ENCODE measurements at places on chromosomes 5 and 9.

DNA sequence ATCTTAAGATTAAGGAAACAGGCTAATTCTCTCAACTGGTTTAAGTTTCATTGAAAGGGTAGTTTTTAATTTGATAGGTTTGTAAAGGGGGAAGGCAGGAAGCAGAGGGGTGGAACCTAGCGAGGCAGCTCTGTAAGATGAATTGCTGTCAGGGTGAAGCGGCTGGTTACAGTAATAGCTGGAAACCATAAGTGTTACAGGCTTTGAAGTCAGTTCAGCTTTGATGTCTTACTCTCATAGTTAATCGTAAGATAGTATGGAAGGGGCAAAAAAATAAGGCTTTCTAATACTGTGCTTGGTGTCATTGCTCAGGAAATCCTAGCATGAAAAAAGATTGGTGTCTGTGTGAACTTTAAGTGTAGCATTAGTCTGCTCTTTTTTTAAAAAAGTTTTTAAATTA is 20.3 kb downstream of the POU5F2 start:
- no peak for DNase-seq

DNA sequence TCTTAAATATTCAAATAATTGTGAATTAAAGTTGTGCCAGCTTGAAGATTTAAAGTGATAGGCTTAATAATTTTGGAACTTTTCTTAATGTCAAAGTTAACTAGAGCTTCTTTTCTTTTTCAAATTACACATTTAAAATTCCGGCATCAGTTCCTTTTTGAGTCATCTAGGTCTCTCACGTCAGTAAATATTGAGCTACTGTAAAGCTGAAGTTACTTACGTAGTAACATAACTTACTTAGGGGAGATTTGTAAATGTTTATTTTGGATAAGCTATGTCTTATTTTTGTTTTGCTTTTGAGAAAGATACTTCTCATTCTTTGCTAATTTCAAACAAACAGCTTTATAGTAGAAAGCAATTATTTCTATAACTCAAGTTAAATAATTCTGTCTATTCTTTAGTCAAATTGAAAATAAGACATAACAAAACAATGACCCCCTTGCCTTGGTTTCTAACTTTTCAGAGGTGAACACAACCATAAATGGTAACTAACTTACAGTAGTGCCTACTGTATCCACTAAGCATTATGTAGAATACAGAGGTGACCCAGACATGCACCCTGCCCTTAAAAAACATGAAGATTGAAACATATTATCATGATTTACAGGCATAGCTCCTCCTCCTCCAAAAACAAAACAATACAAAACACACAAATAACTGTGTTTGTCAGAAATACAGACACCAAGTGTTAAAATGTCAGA is 29.8 kb downstream of the CD274 start:
- no peak for DNase-seq

- no peak for DNase-seq
Measured at GRCh38 chr5:152271420-152271819, 133.7 kb downstream of the NMUR2 start.

DNA sequence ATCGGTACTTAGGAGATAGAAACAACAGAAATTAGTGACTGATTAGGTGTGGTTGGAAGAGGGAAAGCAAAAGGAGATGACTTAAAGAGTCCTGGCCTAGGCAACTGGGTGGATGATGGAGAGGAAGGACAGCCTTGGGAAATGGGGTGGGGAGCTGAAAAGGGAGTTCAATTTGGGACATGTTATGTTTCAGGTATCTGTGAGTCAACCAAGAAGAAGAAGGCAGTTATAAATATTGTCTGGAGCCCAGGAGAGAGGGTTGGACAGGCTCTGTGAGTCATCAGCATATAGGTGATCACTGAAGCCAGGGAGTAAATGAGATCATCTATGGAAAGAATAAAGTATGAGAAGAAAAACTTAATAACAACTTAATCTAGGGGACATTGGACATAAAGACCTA is 357.7 kb downstream of the NPR3 start:
- no peak for DNase-seq

- no peak for DNase-seq
Measured at GRCh38 chr9:87713278-87713987, 12.5 kb upstream of the CTSL start.

GRCh38 chr5:15117688-15118087 is 246.1 kb upstream of the ANKH start:
- no peak for DNase-seq
